ENCODE measurements at places on chromosomes 5 and 9.
A peak's percentile ranks its signal among the peaks of the same experiment; 100 is the strongest.

DNA sequence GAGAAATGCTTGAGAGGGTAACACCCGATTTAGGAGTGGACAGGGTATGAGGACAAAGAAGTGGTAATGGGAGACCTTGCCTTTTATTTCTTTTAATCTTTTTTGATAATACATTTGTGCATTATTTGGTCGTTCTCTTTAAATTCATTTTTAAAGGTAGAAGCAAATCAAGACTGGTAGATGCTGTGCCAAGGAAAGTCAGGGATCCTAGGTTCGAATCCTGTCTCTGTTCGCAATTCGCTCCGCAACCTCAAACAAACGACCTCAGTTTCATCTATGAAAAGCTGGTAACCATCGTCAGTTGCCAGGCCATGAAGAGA is 353 bp upstream of the TMED9 start:
- no peak for DNase-seq

DNA sequence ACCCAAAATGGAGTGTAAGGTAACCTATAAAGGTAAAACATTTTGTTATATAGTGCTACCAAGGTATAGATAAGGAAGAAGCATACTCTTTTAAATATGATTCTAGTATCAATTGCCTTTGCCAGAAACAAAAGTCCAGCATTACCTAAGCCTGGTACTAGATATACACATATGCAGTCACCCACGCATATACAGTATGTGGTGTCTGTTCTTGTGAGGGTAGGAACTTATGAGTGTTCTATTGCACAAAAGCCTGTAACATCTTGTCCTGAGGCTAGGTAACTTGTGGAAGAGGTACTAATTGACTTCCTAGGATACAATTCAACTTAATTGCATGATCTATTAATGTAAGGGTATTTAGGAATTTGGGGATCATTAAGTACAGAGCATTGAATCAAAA is 31.3 kb upstream of the IFNE start:
- DNase-seq, result no peak

DNA sequence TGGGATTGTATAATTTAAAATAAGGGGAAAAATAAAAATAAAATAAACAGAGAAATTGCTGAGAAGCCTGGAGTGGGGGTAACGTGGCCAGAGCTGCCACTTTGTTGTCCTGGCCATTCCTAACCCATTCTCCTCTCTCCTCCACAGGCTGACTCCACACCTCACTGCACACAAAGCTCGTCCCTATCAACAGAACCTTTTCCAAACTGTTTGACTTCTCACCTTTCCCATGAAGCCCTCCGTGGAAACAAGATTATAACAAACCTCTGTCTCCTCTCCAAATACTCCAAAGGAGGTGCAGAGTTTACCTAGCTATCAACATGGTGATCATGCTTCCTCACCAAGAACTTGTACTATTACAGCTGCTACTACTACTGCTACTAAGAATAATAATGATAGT is 151.1 kb downstream of the GLIS3 start:
- no peak for DNase-seq

DNA sequence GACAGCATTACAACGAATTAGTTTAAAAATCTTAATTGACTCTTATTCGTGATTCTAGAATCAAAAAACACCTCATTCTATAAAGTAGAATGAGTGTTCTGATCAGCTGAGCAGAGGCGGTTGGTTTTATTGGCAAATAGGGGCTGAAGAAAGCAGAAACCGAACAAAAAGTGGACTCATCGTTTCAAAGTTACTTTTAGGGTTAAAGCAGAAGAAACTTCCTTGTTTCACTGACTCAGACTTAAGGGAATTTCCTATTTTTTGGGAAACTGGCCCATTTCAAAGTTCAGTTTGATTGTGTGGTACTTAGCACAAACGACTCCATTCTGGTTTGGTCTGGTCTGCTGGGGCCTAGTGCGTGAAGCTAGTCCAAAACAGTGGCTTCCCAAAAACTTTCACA is 862 bp upstream of the NDUFB6 start:
- DNase-seq, result no peak

- DNase-seq, result peak; percentile 81
These were observed 36.0 kb downstream of the PCDHGC5 start for GRCh38 chr5:141524604-141525597.

DNA sequence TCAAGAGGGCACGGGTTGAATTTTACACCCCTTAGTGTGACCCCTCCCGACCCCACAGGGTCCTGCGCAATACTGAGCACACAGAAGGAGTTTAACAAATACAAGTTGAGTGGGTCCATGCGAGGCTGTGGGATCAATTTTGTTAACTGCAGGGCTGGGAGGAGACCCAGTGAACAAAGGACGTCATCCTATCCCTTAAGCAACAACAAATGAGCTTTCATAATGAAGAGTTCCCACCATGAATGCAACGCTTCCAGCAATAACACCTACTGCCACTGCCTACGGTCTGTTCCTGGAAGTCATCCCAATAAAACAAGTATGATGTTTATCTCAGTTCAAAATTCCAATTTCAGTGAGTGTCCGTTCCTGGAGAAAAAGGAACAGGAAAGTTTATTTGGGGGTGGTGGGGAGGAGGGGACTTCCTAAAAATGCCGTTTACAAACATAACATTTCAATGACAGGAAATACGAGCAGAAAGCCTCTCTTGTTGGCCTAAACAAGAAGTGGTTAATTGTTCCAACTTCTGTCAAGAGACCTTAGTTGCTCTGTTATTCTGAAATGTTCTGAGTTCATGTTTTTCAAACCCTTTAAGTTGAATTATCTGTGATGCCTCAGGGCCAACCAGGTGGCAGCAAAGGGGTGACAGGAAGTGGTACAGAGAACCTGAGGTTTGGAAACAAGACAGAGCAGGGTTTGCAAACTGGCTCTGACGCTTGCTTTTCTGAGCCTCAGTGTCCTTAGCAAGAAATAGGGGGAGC is 65.8 kb upstream of the PLPP6 start:
- DNase-seq, result no peak

GRCh38 chr9:19527663-19528062 is 118.9 kb downstream of the ACER2 start:
- no peak for DNase-seq

GRCh38 chr5:180799194-180799593 is 3.4 kb downstream of the MGAT1 start:
- DNase-seq, result no peak

- DNase-seq, result no peak
These were observed 962 bp upstream of the TXN start for GRCh38 chr9:110257097-110257841.

DNA sequence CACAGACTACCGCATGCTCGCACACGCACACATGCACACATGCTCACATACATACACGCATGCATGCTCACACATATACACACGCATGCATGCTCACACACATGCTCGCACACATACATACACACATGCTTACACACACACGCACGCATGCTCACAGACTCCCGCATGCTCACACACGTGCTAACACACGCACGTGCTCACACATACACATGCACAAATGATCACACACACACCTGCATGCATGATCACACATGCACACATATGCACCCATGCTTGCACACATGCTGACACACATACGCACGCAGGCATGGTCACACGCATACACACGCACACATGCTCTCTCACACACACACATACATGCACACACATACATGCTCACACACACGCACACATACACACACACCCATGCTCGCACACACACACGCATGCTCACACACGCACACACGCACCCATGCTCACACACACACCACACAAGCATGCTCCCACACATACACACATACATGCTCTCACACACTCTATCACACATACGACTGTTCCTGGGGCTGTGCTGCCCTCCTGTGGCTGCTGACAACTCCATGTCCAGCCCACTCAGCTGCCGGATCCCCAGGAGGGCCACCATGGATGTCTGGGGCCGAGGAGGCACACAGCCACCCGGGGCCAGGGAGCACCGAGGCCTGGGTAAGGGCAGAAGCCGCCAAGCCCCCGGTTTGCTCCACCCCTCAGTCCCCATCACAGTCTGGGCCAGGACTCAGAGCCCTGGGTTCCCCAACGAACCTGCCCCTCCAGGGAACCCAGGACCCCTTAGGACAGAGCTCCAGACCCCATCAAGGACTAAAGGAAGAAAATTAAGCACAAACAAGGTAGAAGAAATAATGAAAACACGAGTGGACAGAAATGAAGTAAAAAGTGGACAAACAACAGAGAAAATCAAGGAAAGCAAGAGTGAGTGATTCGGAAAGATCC is 31.4 kb upstream of the EGFL7 start:
- no peak for DNase-seq

- DNase-seq, result no peak
These were observed 11.9 kb upstream of the SMC2 start for GRCh38 chr9:104082168-104082567.

DNA sequence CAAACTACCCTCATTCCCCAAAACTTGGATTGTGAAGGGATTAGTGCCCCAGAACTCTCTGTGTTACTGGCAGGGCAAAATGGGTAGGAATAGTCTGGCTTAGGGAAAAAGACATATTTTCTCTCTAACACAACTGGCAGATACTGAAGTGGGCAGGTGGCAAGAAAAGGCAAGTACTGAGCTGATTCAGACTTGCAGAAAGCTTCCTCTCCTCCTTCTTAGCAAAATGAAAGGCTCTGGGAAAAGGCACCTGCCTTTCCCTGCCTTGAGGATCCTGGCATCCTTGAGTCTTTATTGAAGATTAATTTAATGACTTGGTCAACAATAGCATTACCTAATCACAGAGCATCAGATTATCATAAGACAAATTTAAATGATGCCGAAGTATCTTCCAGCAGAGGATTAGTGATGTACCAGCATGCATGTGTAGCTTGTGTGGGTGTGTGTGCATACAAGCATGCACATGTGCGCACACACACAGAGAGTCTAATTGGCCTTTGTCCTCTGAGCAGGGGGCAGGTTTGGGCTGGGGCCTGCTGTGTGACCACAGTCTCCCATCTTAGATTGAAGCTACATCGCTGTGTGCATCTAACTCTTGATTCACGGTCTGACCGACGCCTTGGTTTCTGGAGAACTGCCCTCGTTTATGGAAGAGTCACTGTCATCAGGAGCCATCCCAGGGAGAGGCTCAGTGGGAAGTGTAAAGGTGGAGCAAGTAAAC is 294.8 kb downstream of the AOPEP start:
- DNase-seq, result no peak

DNA sequence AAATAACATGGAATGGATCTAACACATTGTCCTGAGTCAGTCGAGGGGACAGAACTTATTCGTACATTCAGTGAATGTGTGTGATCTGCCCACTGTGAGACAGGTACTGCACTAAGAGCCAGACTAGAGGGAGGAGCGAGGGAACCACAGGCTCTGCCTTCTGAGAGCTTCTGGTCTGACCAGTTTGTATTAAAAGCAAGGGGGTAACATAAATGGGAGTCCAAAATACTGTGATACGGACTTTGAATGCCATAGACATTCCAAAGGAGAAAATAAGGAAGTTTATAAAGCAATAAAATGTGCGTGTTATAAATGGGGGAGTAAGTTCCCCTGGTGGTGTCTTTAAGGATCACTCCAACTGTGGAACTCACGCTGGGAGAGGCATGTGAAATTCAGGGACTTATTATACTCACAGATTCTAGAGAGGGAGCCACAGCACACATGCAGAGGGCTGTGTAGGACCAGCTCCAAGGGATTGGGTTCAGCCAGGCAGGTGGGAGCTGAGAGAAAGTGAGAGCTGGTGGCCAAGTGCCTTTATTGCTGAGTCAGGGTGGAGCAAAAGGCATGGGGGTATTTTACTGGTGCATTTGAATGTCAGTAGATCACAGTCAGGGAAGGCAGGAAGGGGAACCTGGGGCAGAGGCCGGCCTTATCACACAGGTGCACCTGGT is 186.5 kb upstream of the WWC1 start:
- no peak for DNase-seq

- no peak for DNase-seq
These were observed 579 bp downstream of the ADAMTS16 start for GRCh38 chr5:5140479-5141338.

GRCh38 chr9:120153258-120153657 is 426.7 kb downstream of the CDK5RAP2 start:
- DNase-seq, result no peak

GRCh38 chr9:37370968-37371563 is 51.4 kb upstream of the GRHPR start:
- no peak for DNase-seq

GRCh38 chr5:73267766-73268435 is 94.9 kb downstream of the TMEM174 start:
- no peak for DNase-seq

GRCh38 chr5:95809414-95809960 is 13.0 kb downstream of the GLRX start:
- no peak for DNase-seq

GRCh38 chr9:134519375-134520070 is 122.1 kb upstream of the COL5A1 start:
- no peak for DNase-seq

GRCh38 chr9:18805386-18805785 is 227.6 kb downstream of the SAXO1 start:
- no peak for DNase-seq

- DNase-seq, result no peak
These were observed 116.4 kb downstream of the NTRK2 start for GRCh38 chr9:84785792-84786547.

DNA sequence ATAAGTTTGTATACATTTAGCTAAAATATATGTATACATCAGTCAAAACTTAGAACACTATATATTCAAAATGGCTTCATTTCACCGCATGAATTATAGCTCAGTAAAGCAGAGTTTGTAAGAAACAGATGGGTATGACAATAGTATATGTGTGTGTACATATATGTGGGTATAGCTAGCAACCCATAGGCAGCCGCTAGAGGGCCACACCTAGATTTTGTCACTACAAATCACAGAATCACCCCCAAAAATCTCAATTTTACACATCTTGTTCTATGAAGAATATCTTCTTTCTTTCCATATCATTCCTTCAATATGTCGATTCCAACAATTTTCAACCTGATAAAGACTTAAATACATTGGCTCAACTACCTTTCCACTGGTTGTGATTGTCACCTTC is 357.8 kb upstream of the CCNG1 start:
- no peak for DNase-seq

- no peak for DNase-seq
These were observed 43.3 kb downstream of the RAI14 start for GRCh38 chr5:34699155-34700077.

DNA sequence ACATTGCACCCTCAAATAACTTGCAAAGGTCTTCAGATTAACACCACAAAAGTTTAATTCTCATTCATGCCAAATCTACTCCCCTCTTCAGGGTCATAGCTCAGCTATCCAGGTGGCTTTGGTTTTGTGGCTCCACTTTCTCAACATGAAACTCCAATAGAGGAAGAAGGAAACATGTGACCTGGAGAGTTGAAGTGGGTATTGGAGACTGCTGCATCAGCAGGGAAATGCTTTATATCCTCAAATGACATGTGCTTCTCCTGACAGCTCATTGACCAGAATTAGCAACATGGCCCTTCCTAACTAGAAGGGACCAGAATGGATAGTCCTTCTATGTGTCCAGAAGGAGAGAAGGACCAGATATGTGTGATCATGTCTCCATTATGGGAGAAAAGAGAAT is 73.6 kb downstream of the TLR4 start:
- no peak for DNase-seq
